Fibroblast of skin of abdomen (primary cell): ENCODE measurements at places on chromosomes 12 and 14.

DNA sequence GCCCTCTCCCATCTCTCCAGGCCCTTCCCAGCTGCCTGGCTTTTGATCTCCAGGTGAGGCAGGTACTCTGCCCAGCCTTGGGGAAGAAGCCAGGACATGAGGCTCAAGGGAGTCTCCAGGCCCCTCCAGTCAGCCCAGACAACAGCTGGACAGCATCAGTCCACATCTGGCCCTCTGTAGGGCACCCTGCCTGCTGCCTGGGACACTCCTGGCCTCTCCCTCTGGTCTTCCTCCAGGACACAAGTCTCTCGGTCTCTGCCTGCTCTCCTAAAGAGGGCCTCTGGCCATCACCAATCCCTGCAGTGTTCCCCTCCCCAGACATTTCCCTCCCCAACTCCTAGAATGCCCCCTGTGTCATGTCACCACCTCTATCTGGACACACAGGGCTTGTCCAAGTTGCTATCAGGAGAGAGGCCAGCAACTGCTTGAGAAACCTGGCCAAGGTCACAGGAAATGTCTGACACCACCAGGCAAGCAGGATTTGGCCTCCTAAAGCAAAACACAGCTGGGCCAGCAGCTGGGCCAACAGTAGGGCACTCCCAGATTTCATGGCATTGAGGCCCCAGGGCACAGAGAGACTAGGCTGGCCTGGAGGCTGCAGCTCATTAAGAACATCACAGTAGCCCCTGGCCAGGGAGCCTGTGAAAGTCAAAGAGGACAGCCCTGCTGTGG is 29.0 kb downstream of the LTBP2 start:
- no peak for DNase-seq

- no peak for DNase-seq
Measured at GRCh38 chr14:75126121-75126544, 715 bp downstream of the NEK9 start.

- peak; percentile 67 for DNase-seq
Measured at GRCh38 chr12:88993651-88994050, 358.6 kb downstream of the DUSP6 start.

- no peak for DNase-seq
Measured at GRCh38 chr14:100534528-100535286, 52.5 kb downstream of the BEGAIN start.

- DNase-seq: peak; percentile 9
Measured at GRCh38 chr14:46250113-46250703, 401.4 kb downstream of the RPL10L start.

GRCh38 chr14:91453744-91454143 is 36.1 kb upstream of the CCDC88C start:
- DNase-seq: no peak

GRCh38 chr14:76755610-76756370 is 5.5 kb upstream of the VASH1 start:
- DNase-seq: no peak

DNA sequence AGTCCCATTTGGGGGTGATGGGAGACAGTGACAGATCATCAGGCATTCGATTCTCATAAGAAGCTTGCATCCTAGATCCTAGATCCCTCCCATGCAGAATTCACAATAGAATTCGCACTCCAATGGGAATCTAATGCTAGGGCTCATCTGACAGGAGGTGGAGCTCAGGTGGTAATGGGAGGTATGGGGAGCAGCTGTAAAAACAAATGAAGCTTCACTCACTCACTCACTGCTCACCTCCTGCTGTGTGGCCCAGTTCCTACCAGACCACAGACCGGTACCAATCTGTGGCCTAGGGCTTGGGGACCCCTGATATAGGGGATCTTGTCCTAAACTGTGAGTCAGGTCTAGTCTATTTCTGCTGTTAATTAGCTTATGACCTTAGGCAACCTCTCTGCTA is 40.1 kb upstream of the EPS8 start:
- no peak for DNase-seq

GRCh38 chr12:131065279-131065678 is 111.6 kb downstream of the ADGRD1 start:
- DNase-seq: no peak

DNA sequence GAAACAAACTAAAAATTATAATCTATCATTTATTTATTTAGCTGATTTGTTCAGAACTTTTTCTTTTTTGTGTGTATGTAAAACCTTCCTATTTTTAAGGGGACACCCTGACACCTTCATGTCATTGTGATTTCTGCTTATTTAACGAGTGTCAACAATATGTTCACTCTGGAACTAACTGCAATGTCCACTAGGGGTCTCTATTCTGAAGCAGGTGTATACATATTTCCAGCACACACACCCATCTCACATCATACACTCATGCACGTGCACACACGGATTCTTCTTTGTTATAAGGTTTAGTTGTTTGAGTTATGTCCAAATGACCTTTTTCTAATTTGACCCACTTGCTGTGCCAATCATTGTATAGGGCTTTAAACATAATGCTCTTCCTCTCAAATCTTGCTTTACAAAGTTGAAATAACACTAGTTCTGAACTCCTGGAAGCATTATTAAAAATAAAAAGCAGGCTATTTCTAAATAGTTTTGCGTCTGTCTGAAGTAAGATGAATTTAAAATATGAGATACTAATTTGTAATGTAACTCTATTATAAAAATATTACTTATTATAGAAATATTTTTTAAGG is 15.5 kb downstream of the E2F7 start:
- peak; percentile 59 for DNase-seq

- peak; percentile 95 for DNase-seq
Measured at GRCh38 chr14:68466491-68466977, 326.3 kb downstream of the ZFP36L1 start.

DNA sequence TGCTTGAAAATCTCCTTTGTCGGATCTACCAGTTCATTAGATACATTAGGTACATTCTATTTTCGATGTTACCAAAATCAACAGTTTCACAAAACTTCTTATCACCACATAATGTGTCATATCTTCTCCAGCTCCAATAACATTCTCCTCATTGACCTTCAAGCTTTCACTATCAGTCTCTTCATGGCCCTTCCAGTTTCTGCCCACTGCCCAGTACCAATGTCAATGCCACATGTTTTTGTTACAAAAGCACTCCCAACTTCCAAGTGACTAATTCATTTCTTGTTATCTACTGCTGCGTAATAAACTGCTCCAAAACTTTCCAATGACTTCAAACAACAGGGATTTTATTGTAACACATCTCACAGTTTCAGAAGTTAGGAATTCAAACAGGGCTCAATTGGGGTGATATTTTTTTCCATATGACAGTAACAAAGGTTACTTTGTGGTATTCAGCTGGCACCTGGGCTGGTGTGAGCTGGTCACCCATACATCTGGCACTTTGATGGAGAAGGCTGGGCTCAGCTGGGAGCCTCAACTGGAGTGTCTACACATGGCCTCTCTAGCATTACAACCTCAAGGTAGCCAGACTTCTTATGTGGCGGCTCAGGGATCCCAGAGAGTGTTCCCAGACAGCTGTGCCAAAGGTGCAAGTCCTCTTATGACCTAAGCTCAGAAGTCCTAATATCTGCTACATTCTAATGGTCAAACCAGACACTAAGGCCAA is 6.1 kb downstream of the OR5AU1 start:
- no peak for DNase-seq

DNA sequence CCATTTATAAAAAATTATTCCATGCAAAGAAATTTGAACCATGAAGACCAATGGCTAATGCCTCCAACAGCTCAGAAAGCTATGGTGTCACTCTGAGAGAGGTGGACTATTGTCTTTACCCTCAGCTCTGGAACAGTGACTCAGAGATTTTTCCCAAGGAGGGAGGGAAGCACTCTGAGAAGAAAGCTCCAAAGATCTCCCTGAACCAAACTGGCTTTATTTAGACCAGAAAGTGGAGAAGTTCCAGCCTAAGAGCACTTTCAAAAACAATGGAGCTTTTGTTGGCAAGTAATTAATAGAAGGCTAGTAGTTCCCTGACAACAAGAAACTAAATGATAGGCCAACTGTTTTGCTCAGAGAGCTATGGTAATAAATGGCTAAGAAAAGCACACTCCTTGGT is 599.9 kb upstream of the MDGA2 start:
- no peak for DNase-seq

- no peak for DNase-seq
Measured at GRCh38 chr12:64127811-64128210, 94.3 kb downstream of the KICS2 start.

DNA sequence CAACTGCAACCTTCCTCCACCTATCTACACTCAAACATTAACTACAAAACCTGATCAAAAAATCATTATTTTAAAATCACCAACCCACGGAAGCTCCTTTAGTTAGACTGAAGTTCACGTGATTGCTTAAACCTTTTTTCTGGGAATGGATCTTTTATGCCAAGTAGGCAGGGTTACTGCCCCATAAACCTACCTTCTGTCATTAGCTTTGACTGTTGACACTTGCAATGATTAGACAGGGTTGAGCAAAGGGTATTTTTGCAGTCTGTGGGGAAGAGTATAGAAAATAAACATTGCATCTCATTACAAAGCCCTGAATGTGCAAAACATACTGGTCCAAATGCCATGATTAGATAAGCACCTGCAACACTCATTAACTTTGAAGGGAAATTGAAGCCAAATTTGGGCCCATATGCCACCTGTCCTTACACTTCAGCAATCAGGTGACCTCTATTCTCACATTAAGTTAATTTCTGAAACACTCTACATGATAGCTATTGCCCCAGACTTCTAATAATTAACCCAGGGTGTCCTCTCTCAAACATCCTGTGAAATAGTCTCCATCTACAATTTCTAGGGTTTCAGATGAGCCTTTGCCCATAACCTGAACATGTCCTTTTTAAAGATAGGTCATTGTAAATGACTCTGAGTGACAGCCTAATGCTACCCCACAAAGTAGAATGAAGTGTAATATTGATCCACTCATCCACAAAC is 156.0 kb upstream of the PLEKHG7 start:
- DNase-seq: no peak

DNA sequence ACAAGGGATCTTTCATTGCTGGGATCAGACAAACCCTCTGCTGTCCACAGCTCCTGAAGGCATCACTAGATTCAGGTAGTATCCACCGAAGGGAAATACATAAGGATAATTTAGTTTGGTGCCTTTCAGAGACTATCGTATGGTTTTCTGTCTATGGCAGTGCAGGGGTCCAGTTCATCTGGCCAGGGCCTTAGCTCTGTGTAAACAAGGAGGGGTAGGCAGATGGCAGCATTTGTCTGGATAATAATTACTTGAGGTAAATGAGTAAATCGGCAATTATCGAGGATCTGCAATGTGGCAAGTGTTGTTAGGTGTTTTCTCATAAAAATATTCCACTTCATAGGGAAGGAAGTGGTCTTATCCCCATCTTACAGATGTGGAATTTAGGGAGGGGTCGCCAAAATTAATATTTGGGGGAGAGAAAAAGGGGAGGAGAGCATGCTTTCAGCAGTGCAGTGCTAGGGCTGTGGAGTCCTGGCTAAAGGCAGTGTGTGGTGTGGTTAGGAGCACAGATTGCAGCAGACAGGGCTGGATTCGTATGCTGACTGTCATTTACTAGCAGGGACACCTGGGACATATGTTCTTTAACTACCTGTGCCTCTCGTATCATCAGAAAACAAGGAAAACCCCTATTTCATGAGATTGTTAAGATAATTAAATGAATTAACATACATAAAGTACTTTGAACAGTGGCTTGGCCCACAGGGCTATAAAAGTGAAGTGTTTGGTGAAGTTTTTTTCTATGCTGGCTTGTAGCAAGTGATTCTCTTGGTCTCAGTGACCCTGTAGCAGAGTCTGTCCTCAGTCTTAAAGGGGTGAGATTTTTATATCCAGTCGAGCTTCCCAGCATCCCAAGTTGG is 27.1 kb downstream of the RASSF8 start:
- DNase-seq: no peak

- peak; percentile 29 for DNase-seq
Measured at GRCh38 chr12:29133181-29133580, 15.9 kb upstream of the FAR2 start.

- no peak for DNase-seq
Measured at GRCh38 chr12:100534625-100535227, 38.8 kb upstream of the GAS2L3 start.

- DNase-seq: no peak
Measured at GRCh38 chr12:121600702-121601336, 20.0 kb upstream of the KDM2B start.

- DNase-seq: no peak
Measured at GRCh38 chr12:53892762-53893395, 45.8 kb upstream of the HOXC13 start.

DNA sequence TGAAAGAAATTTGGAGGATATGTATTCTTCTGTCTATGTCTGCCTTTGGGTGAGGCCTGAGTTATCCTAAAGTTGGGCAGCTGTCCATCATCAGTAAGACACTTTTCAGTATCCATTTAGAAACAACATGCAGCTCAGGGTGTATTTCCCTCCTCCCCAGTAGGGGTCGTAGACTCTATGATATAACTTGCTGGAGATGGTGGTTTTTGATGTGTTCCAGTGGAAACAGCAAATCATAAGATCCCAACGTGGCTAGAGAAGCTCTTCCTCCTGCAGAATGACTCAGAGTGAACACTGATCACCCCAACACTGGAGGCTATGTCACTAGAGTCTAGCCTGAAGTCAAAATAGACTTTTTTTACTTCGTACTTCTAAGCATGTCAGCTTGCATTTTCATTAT is 331.6 kb upstream of the STXBP6 start:
- DNase-seq: no peak

DNA sequence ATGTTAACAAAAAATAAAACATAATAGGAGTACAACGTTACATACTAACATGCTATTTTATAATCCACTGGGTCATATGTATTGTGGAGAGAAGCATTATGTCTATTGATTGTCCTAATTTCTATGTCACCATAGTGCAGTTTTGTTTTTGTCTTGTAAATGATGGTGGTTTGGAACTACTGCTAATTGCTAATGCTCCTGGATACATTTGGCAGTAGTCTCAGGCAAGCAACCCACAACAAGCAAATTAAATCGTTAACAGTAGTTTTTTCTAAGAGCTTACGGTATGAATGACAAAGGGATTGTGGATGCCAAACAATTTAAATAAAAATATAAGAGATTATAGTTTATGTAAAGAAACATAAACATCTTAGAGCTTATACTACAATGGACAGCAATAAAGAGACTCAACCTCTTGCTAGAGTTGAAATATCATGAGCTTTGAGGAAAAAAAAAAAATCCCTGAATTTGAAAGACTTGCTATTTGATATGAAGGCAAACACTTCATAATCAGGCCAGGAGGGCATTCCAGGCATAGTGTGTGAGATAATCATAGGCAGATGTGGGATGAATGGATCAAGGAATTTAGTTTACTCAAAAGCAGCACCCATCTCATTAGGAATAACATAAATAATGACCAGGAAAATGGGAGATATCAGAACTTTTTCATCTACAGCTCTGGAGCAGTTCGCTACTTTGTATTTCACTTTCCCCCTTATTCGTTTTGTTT is 181.3 kb downstream of the CCDC59 start:
- DNase-seq: no peak

GRCh38 chr12:106522708-106523107 is 60.1 kb upstream of the RFX4 start:
- no peak for DNase-seq

GRCh38 chr12:29158115-29158763 is 9.2 kb downstream of the FAR2 start:
- DNase-seq: no peak

GRCh38 chr14:77961847-77962580 is 162.1 kb downstream of the ADCK1 start:
- DNase-seq: no peak

GRCh38 chr12:48978741-48979601 is 849 bp downstream of the WNT1 start:
- DNase-seq: no peak
